ENCODE measurements at places on chromosomes 16 and 17.

- no peak for DNase-seq
Observed at GRCh38 chr16:1778200-1779179, 3.9 kb downstream of the SPSB3 start.

DNA sequence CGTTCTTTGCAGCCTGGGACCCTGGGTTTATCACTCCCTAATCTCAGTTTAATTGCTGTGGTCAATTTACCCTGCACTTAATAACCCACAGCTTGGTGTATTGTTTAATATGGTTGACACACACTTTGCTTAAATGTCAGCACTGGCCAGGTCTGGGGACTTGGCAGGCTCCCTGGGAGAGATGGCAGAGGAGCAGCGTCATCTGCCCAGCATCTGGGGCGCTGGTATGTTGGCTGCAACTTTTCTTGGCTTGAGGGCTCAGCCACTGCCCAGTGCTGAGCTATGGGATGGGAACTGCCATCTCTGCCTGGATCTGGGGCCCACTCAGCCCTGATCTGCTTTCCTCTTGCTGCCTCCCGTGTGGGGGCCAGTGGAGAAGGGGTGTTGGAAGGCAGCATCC is 115.7 kb upstream of the IRX3 start:
- DNase-seq: no peak

- DNase-seq: no peak
Observed at GRCh38 chr17:40316571-40317344, 7.8 kb downstream of the RARA start.

DNA sequence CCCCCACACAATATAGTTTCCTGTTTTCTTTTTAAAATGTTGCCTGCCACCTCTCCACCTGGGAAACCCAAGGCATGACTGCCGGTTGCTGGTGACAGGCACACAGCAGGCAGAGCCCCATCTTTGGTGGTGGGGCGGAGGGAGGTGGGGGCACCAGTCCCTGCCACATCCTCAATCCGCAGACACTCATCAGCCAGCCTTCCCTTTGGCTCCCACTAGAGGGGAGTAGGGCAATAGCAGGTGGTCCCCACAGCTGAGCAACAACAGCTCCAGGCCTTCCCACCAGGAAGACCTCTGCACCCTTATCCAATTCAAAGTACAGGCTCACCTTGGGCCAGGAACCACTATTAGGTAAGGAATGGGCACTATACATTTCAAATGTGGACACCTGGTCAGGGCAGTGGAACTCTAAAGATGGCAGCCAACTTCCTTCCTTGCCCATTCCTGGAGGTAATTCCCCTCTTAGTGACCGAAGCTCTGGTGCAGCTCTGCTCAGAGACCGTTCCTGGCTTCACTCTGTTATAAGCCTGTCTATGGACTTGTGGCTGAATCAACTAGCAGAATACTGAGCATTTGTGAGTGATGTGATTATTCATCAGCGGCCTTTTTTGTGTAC is 13.9 kb downstream of the RECQL5 start:
- no peak for DNase-seq

DNA sequence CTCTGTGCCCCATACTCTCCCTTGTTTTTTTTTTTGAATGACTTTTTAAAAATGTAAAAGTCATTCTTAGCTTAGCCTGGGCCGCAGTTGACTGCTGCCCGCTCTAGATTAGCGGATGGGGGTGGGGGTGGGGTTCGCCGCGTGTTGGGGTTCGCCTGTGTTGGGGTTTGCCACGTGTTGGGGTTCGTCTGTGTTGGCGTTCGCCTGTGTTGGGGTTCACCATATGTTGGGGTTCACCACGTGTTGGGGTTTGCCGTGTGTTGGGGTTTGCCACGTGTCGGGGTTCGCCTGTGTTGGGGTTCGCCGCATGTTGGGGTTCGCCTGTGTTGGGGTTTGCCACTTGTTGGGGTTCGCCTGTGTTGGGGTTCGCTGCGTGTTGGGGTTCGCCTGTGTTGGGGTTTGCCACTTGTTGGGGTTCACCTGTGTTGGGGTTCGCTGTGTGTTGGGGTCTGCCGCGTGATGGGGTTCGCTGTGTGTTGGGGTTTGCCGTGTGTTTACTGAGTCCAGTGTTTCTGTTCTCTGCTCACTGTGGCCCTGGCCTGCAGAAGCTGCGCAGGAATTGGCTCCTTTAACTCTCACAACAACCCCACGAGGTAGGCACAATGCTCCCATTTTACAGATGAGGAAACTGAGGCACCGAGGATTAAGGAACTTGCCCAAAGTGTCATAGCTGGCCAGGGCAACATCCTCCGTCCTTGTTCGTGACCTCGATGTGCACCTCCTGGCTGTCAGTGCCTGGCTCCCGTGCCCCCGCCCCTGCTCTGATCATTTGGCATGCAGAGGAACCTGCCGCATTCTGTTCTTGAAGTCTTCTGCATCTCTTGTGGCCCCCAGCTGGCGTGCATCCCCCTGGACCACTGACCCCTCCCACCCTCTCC is 96.6 kb upstream of the CIBAR2 start:
- no peak for DNase-seq

- no peak for DNase-seq
Observed at GRCh38 chr17:68319410-68320162, 28.3 kb downstream of the ARSG start.

- DNase-seq: no peak
Observed at GRCh38 chr16:515175-515938, 12.2 kb upstream of the CAPN15 start.

DNA sequence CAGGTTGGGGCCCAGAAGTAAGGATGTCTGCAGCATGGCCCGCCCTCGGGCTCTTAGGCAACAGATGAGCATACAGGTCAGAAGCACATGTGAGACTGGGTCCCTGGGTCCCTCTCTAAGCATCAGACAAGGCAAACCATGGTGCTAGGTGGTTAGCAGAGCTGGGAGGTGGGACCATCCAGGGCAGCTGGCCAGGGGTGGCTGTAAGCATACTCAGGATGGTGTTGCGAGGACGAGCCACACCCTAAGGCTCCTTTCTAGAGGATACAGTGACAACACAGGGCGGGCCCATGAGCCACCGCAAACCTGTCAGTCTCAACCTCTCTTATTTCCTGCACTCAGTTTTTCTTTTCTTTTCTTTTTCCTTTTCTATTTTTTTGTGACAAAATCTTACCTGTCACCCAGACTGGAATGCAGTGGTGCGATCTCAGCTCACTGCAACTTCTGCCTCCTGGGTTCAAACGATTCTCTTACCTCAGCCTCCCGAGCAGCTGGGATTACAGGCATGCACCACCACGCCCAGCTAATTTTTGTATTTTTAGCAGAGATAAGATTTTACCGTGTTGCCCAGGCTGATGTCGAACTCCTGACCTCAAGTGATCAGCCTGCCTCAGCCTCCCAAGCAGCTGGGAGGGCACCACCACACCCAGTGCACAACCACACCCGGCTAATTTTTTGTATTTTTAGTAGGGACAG is 3.6 kb downstream of the FA2H start:
- DNase-seq: no peak

GRCh38 chr16:75957870-75958269 is 231.6 kb upstream of the CPHXL start:
- DNase-seq: no peak

DNA sequence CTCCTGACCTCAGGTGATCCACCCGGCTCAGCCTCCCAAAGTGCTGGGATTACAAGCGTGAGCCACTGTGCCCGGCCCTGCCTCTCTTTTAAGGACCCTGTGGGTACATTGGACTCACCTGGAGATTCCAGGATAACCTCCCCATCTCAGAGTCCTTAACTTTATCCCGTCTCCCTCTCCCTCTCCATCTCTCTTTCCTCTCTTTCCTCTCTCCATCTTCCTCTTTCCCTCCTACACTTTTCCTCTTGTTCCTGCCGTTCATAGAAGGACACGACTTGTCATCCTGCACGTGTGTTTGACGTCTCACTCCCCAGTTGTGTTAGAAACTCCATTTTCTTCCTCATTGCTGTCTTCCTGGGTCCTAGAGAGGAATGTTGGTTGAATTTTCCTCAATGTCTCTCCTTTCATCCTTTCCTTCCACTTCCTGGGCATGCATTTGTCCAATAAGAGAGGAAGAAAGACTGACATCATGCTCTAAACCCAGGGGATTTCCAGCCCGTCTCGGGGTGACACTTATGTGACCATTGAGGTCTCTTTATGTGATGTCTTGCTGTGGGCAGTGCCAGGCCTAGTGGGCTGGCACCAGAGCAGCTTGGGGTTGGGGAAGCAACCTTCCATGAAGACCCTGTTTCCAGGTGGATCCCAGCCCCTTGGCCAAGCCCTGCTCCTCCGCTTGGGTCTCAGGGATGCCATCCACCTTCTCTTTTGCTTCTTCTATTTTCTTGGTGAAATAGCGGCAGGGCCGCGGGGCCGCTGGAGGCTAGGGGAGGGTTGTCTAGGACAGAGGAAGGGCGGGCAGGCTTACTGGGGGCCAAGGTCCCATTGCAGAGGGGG is 39.8 kb upstream of the IRF8 start:
- no peak for DNase-seq
